ENCODE measurements at places on chromosomes 3 and 15.
A peak's percentile ranks its signal among the peaks of the same experiment; 100 is the strongest.

DNA sequence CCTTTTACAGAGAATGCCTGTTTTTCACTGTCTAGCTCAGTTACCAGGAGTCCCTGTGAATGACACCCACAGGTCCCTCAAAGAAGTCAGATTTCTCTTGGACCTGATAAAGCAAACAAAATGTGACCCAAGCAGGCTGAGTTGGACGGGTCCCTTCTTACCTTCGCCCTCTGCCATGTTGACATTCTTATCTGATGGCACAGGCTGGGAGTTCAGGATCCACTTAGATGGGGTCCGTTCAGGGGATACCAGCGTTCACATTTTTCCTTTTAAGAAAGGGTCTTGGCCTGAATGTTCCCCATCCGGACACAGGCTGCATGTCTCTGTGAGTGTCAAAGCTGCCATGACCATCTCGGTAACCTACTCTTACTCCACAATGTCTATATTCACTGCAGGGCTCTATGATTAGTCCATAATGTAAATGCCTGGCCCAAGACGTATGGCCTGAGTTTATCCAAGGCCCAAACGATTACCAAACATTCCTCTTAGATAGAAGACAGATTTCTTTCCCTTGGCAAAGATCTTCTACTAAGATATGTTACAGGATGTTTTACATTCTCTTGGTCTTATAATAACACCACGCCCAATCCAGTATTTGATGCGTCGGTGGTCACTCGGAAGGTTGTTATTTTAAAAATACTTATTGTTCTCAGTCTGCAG is 179.1 kb downstream of the THSD4 start:
- no peak for DNase-seq

- DNase-seq, result no peak
These were observed 240.2 kb downstream of the CD47 start for GRCh38 chr3:107850681-107851080.

- peak; percentile 52 for DNase-seq
These were observed 1.4 kb downstream of the KBTBD13 start for GRCh38 chr15:65077981-65078352.

- no peak for DNase-seq
These were observed 64.6 kb downstream of the FBLN2 start for GRCh38 chr3:13613343-13614190.

- DNase-seq, result no peak
These were observed 3.1 kb upstream of the PTH1R start for GRCh38 chr3:46874430-46874829.

GRCh38 chr3:162094301-162094700 is 597.7 kb downstream of the OTOL1 start:
- DNase-seq, result no peak
